ENCODE measurements at places on chromosomes 2 and 18. TPM values are rescaled to one million over a fixed set of nuclear protein-coding genes. Genes with fewer than 3 reads are reported as not detected.

DNA sequence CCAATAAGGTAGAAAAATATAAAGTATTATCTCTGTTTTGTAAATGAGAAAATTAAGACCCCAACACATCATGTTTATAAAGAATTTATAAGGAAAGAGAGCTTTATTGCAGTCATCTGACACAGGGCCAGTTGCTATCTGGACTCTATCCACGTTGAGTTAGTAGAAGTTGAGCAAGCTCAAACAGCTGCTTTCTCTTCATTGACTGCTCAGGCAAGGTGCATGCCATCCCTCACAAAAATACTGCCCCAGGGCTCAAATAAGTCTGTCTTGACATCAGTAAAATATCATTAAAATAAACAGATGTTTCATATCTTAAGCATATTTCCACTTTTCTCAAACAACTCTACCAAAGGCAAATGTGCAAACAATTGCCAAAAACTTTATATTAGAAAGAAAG is 14.8 kb downstream of the COL5A2 start:
- no peak overlapping the region for H3K27ac ChIP-seq
- no peak for DNase-seq
- no peak overlapping the region for H3K4me3 ChIP-seq
- no peaks in the 10 kb centered on the region for H3K36me3 ChIP-seq
- H3K4me1 ChIP-seq: no peaks in the 10 kb centered on the region
- no peaks in the 10 kb centered on the region for H3K27me3 ChIP-seq

- peaks cover 19% of the 10 kb centered on the region for H3K4me1 ChIP-seq
- no peak overlapping the region for H3K27ac ChIP-seq
- H3K27me3 ChIP-seq: no peaks in the 10 kb centered on the region
- no peak for DNase-seq
- no peaks in the 10 kb centered on the region for H3K36me3 ChIP-seq
Observed at GRCh38 chr2:64658269-64658668, 4.6 kb upstream of the SERTAD2 start.

GRCh38 chr18:27735117-27735516 is 441.8 kb downstream of the CDH2 start:
- H3K4me3 ChIP-seq: no peak overlapping the region
- no peak overlapping the region for H3K27ac ChIP-seq
- no peaks in the 10 kb centered on the region for H3K4me1 ChIP-seq
- no peaks in the 10 kb centered on the region for H3K27me3 ChIP-seq

DNA sequence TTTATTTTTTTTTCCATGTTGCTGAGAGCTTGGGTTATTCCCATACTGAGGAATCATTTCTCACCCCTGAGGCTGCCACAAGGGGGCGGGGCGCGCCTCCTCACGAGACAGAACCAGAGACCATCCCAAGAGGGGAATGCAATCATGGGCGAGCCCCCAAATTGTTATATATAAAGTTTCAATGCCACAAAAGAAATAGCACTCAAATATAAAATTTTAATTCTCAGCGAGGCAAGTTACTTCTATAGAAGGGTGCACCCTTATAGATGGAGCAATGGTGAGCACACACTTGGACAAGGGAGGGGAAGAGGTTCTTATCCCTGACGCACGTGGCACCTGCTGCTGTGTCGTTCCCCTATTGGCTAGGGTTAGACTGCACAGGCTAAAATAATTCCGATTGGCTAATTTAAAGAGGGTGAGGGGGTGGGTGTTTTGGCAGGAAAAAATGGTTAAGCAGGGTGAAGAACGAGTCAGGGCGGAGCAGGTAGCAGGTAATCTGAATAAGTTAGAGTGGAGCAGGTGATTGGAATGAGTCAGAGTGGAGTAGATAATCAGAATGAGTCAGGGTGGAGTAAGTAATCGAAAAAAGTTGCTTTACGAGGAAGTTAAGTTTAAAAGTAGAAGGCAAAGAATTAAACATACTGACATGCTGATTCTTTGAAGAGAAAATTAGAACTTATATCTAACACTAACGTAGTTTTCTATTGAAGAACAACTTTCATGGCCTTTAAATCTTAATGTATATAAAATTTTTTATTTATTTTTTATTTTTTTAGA is 177.5 kb downstream of the MTCL1 start:
- H3K27ac ChIP-seq: no peak overlapping the region
- no peaks in the 10 kb centered on the region for H3K4me1 ChIP-seq
- H3K27me3 ChIP-seq: no peaks in the 10 kb centered on the region
- H3K4me3 ChIP-seq: no peak overlapping the region
- no peak for DNase-seq

DNA sequence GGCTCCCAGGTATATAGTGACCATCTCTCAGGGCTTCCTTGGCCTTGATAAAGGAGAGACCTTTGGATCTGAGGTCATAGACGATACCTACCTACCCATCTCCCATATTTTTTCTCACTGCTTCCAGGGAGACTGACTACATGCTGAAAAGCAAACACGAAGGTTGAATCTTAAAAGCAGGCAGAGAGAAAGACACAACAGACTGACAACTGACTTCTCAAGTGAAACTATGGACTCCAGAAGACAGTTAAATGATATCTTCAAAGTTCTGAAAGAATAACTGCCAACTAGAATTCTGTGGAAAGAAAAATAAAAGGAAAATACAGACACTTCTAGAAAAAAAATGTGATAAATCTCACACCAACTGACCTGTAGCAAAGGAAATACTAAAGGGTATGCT is 76.5 kb upstream of the HAAO start:
- H3K4me3 ChIP-seq: no peak overlapping the region
- DNase-seq: no peak
- no peaks in the 10 kb centered on the region for H3K4me1 ChIP-seq
- peaks cover 3% of the 10 kb centered on the region for H3K27me3 ChIP-seq
- H3K27ac ChIP-seq: no peak overlapping the region
- H3K36me3 ChIP-seq: no peaks in the 10 kb centered on the region

GRCh38 chr2:209872675-209873074 is 101.0 kb downstream of the UNC80 start:
- no peak overlapping the region for H3K27ac ChIP-seq
- no peaks in the 10 kb centered on the region for H3K4me1 ChIP-seq
- no peaks in the 10 kb centered on the region for H3K36me3 ChIP-seq
- H3K4me3 ChIP-seq: no peak overlapping the region
- no peak for DNase-seq

- H3K4me3 ChIP-seq: no peak overlapping the region
- peaks cover 90% of the 10 kb centered on the region for H3K36me3 ChIP-seq
- H3K4me1 ChIP-seq: no peaks in the 10 kb centered on the region
- H3K27me3 ChIP-seq: no peaks in the 10 kb centered on the region
- no peak overlapping the region for H3K27ac ChIP-seq
- no peak for DNase-seq
Observed at GRCh38 chr2:196783431-196784094, 15.9 kb downstream of the GTF3C3 start.

DNA sequence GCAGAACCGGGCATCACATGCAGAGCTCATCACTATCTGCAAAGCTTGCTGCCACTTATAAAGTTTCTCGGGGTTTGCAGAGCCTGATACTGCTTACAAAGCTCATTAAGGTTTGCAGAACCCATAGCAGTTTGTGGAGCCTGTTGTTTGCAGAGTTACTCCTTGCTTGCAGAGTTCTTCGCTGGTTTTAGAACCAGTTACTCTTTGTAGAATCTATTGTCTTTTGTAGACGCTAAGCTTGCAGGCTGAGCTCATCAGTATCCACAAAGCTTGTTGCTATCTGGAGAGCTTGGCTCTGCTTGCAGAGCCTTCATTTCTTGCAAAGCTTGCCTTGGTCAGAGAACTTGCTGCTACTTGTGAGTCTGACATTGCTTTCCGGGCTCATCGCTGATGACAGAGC is 106.9 kb downstream of the CELF4 start:
- no peaks in the 10 kb centered on the region for H3K36me3 ChIP-seq
- no peak for DNase-seq
- H3K27ac ChIP-seq: no peak overlapping the region
- H3K4me1 ChIP-seq: no peaks in the 10 kb centered on the region
- H3K27me3 ChIP-seq: no peaks in the 10 kb centered on the region

GRCh38 chr2:239259603-239260298 is 141.1 kb downstream of the HDAC4 start:
- DNase-seq: no peak
- H3K4me3 ChIP-seq: peak overlapping the region; percentile 45
- H3K36me3 ChIP-seq: peaks cover 14% of the 10 kb centered on the region
- peaks cover 70% of the 10 kb centered on the region for H3K4me1 ChIP-seq
- H3K27ac ChIP-seq: peak overlapping the region; percentile 45

GRCh38 chr2:236691799-236692167 is 122.2 kb downstream of the ACKR3 start:
- H3K27ac ChIP-seq: no peak overlapping the region
- no peaks in the 10 kb centered on the region for H3K4me1 ChIP-seq
- H3K27me3 ChIP-seq: no peaks in the 10 kb centered on the region
- no peak overlapping the region for H3K4me3 ChIP-seq

GRCh38 chr2:37575780-37576179 is 95.7 kb downstream of the CDC42EP3 start:
- H3K4me3 ChIP-seq: no peak overlapping the region
- DNase-seq: no peak
- no peaks in the 10 kb centered on the region for H3K4me1 ChIP-seq
- no peaks in the 10 kb centered on the region for H3K36me3 ChIP-seq
- no peaks in the 10 kb centered on the region for H3K27me3 ChIP-seq

DNA sequence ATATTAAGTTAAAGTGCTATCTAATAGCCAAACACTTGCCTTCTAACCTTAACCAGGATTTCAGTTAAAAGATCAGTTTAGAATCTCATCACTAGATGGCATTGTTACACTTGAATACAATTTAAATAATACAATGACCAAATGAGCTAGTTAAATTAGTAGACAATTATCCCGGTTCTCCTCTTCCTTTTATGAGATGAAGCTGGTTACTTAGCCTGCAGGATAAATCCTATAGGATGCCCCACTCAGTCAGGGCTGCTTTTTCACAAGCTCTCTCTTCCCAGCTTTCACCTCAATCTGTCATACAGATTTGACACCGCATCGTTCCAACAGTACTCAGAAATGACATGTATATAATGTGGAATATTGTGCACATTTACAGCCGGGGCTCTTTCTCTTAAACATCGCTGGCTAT is 678.8 kb downstream of the KCNJ3 start:
- no peak for DNase-seq
- no peak overlapping the region for H3K4me3 ChIP-seq
- no peaks in the 10 kb centered on the region for H3K36me3 ChIP-seq
- no peaks in the 10 kb centered on the region for H3K27me3 ChIP-seq
- no peak overlapping the region for H3K27ac ChIP-seq

DNA sequence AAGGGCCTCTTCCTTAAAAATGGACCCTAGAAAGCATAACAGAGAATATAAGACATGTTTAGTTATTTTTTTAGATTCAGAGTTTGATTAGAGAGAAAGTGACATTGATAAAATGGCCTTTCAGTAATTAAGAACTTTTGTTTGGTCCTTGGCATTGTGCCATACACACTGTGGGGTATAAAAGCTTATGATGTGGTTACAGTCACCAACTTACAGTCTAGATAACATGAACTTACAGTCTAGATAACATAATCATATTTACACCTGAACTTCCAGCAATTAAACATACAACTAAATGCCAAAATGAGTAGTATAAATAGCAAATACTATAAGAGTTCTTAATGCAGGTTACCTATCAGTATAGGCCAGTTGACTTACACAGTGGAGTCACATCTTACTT is 25.6 kb upstream of the EFEMP1 start:
- DNase-seq: no peak
- H3K36me3 ChIP-seq: no peaks in the 10 kb centered on the region

DNA sequence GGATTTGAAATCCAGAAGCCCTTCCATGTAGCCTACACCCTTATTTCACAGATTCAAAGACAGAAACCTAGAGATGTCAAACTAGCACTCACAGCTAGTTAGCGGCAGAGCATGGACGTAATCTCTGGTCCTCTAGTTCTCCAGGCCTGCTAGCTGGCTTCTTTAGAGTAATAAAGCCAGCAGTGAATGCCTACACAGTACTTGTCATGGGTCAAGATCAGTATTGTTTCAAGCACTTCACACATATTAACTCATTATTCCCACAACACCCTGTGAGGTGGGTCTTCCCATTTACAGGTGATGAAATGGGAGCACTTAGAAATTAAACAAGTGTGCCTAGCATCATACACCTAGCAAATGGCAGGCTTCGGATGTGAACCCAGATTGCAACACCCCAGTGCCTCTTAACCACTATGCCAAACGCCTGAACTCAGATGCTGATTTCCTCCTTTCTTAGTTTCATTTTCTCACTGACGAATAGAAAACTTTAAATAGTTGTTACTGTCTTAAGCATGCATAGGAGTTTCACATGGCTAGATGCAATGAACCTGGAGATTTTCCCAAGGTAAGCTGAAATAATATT is 14.5 kb upstream of the ZBTB14 start:
- no peaks in the 10 kb centered on the region for H3K27me3 ChIP-seq
- H3K36me3 ChIP-seq: no peaks in the 10 kb centered on the region
- peak overlapping the region; percentile 68 for H3K27ac ChIP-seq
- peak; percentile 10 for DNase-seq

- peaks cover 22% of the 10 kb centered on the region for H3K36me3 ChIP-seq
- no peak overlapping the region for H3K27ac ChIP-seq
- no peak overlapping the region for H3K4me3 ChIP-seq
- DNase-seq: no peak
- H3K4me1 ChIP-seq: peaks cover 5% of the 10 kb centered on the region
Observed at GRCh38 chr2:64595397-64596176, 58.1 kb downstream of the SERTAD2 start.

Gene GALNT14
- not detected for total RNA-seq

Gene PRSS56
- total RNA-seq: not detected

Gene CD207
- not detected for total RNA-seq

Gene TRIM43
- not detected for total RNA-seq

Gene REG3G
- total RNA-seq: not detected

Gene FER1L5
- total RNA-seq: not detected

Data from CD4-positive, alpha-beta T cell (primary cell).